ENCODE measurements at places on chromosomes 6 and 20. TPM values are rescaled to one million over a fixed set of nuclear protein-coding genes. Genes with fewer than 3 reads are reported as not detected.

The MOG gene
- total RNA-seq = 1.5 TPM

- DNase-seq = no peak
Measured at GRCh38 chr20:8735014-8735413, 333.9 kb upstream of the PLCB4 start.

The LAMA4 gene
- total RNA-seq = 33.3 TPM

GRCh38 chr20:6164421-6165341 is 41.9 kb upstream of the FERMT1 start:
- peak; percentile 37 for DNase-seq

GRCh38 chr6:52381249-52381648 is 19.3 kb downstream of the PAQR8 start:
- DNase-seq = no peak

DNA sequence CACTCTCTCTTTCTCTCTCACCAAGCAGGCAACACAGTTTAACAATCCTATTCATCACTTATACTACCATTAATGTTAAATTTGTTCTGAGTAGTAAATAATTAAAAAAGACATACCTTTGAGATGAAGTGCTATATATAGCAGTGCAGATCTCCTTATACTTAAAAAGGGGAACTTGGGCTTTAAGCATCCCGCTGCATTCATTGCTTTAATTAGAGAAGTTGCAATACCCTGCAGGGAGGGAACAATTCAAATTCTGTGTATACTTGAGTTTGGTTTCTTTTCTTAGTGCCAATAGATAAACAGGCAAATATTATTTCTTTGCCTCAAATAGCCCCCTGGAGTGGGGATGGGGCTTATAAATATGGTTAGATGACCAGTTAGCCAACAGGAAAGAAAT is 10.8 kb upstream of the ZBTB24 start:
- DNase-seq = no peak

GRCh38 chr6:4778086-4778485 is 1.9 kb downstream of the CDYL start:
- DNase-seq = no peak

DNA sequence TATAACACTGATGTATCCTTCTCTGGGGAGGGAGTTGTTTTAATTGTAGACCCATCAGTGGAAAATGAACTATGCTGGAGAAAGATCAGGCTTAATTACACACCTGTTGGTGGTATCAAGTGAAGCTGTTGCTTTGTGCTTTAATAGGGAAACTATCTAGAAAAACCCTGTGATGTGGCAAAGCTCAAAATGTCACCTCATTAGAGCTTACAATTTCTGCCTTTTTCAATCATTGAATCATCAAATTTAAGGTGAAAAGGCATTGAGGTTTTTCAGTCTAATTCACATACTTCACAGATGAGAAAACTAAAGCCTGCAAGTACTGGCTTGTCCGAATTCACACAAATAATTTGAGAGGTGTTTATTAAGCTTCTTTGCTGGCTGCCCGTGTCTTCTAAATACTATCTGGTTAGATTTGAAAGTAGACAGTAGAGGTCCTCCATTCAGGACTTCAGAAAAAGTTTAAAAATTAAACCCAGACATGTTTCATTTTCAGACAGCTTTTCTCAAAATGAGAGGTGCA is 143.3 kb upstream of the MAP3K7 start:
- no peak for DNase-seq

DNA sequence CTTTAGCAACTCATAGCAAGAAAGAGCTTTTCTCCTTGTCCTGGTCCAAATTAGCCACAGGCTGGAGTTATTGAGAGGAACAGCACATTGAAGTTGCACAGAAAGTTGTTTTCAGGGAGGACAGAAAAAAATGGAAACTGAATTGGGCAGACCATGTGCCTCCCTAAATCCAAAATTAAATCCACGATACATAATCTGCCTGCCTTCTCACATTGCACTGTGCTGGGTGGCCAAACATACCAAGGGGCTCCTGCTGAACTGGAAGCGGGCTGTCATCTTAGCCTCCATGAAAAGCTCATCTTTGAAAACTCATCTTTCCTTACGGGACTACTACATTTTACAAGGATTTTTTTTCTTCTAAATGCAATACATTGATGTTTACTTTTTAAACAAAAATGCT is 59.9 kb downstream of the TNFAIP3 start:
- no peak for DNase-seq

DNA sequence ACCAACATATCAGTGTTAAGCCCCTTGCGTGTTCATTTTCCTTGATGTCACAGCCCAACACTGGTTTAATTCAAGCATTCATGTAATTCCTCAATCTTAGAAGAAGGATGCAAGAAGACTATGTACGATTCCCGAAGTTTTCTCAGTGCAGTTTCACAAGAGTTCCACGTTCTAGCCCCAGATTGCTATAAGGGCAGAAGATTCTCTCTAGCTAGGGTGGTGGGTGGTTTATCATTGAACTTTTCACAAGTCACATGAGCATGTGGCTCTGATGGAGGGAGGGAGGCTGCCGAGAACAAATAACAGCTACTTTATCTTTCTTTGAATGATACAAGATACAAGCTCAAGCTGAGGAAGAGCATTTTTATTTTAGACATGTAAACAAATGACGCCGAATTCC is 71.9 kb upstream of the NHSL1 start:
- DNase-seq = no peak

GRCh38 chr20:47400685-47401084 is 44.2 kb upstream of the ZMYND8 start:
- no peak for DNase-seq

- no peak for DNase-seq
Measured at GRCh38 chr20:33211817-33212424, 5.2 kb upstream of the BPIFA3 start.

DNA sequence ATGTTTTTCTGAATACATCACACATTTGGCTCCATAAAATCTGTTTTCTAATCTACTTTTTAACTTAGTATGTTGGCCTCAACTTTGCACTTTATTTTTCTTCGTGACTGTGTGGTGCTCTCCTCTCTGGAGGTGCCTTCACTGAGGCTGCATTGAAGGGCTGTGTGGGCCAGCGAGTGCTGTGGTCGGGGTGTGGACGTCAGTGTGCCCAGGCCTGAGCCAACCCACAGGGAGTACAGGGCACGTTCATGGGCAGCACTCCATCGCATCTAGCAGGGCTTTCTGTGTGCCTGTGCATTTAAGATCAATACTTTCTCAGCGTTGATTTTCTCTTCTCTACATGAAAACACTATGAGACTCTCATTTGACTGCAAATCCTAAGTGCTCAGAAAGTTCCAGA is 37.8 kb downstream of the DACT2 start:
- DNase-seq = no peak

The LPA gene
- total RNA-seq = not detected

The CTCFL gene
- not detected for total RNA-seq

DNA sequence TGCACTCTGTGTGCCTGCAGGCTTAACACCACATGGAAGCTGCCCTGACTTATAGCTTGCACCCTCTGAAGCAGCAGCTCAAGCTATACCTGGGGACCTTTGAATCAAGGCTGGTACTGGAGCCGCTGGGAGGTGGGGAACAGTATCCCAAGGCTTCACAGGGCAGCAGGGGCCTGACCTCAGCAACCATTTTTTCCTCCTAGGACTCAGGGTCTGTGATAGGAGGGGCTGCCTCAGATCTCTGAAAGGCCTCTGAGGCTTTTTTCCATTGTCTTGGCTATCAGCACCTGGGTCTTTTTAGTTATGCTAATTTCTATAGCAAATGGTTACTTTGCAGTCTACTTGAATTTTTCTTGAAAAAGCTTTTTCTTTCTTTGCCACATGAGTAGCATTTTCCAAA is 80.2 kb upstream of the OPRM1 start:
- DNase-seq = no peak

- DNase-seq = peak; percentile 38
Measured at GRCh38 chr6:118705544-118706491, 54.4 kb upstream of the CEP85L start.

The LY6G6F gene
- not detected for total RNA-seq

The CST2 gene
- not detected for total RNA-seq

The ADAM33 gene
- 12.4 TPM for total RNA-seq

GRCh38 chr6:6176586-6177228 is 143.8 kb downstream of the F13A1 start:
- DNase-seq = no peak
